Mesothelial cell of epicardium (in vitro differentiated cells): ENCODE measurements at places on chromosomes 1 and 21. TPM values are rescaled to one million over a fixed set of nuclear protein-coding genes. Genes with fewer than 3 reads are reported as not detected.

DNA sequence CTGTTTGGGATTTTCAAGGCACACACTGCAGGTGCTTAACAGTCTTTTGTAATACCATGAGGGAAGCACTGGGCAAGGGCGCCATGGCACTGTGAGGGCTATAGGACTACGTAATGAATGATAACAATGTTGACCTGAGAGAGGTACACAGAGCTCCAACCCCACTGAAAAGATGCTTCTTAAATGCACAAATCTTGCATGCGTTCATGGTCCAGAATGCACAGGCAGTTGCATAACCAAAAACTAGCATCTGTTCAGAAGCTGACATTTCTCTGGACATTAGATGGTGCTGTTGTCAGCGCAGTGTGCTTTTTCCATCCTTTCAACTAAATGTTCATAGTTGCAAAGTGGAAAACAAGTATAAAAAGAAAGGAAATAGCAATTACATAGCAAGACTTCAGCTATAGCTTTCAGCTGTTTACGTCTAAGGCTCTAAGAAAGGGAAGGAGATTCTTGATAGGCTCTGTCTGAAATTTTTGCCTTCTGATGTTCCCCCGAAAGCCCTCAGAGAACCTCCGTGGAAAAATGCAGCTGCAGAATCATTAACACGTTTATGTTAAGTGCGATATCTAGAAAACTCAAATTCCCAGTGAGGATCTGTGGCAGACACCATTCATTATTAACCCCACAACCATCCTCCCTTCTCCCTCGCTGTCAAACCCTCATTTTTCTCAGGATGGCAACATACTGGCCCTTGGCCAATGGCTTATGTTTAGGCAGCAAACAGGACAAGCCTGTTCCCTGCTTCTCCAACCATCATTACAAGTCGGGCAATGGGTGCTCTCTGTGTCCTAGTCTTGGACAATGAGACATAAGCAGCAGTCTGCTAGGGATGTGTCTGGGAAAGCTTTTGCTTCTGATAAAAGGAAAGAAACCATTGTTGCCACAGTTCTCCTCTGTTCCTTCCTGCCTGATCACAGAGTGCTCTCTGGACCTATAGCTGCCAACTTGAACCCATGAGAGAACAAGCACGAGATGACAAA lies 8.2 kb upstream of the TARBP1 start:
- DNase-seq: no peak

Gene CD84
- not detected in 3 replicates for total RNA-seq

DNA sequence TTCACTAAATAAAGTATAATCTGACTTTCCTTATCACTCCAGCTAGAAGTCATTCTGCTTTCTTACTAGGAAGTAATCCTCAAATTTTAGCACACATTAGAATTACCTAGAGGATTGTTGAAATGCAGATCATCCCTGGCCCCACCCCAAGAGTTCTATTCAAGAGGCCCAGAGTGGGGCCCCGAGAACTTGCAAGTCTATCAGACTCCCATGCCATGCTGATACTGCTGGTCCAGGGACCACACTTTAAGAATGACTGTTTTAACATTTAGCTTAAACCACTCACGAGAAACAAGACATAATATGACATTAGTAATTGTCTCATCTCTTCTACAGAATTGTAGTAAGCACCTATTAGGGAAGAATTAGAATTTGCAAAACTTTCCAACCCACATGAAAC lies 7.7 kb upstream of the SYNJ1 start:
- no peak for DNase-seq

- DNase-seq: no peak
Observed at GRCh38 chr1:180382326-180383115, 119.9 kb downstream of the ACBD6 start.

GRCh38 chr1:71463144-71463543 lies 382.3 kb upstream of the ZRANB2 start:
- no peak for DNase-seq

GRCh38 chr1:62800825-62801306 lies 16.9 kb downstream of the ATG4C start:
- DNase-seq: no peak

Gene TRIM46
- 5.7 to 6.6 TPM (median 6.3 TPM) in 3 replicates for total RNA-seq

Gene FASLG
- total RNA-seq: not detected in 3 replicates

DNA sequence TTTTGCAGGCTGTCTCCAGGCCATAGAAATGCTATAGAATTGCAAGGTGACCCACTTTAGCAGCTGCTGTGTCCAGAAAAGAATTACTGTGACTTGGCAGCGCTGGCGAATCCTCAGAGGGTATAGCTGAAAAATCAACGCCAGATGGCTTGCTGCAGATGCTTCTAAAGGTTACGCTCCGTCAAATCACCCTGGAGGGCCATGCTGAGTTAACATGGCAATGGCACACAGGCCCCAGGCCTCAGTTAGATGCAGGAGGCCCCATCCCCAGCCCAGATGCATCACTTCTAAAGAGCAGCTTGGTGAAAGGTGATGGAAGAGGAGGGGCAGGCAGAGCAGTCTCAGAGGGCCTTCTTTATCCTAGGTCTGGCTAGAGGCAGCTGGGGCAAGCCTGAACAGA lies 18.0 kb downstream of the KIAA1614 start:
- no peak for DNase-seq

GRCh38 chr1:4565801-4566449 lies 88.5 kb upstream of the AJAP1 start:
- DNase-seq: no peak
